Activated T-cell treated with anti-CD3 and anti-CD28 coated beads, Interleukin-2, amount 50 U/mL, for 72 hours (primary cell): ENCODE measurements at places on chromosomes 5 and 9.
A peak's percentile ranks its signal among the peaks of the same experiment; 100 is the strongest.

DNA sequence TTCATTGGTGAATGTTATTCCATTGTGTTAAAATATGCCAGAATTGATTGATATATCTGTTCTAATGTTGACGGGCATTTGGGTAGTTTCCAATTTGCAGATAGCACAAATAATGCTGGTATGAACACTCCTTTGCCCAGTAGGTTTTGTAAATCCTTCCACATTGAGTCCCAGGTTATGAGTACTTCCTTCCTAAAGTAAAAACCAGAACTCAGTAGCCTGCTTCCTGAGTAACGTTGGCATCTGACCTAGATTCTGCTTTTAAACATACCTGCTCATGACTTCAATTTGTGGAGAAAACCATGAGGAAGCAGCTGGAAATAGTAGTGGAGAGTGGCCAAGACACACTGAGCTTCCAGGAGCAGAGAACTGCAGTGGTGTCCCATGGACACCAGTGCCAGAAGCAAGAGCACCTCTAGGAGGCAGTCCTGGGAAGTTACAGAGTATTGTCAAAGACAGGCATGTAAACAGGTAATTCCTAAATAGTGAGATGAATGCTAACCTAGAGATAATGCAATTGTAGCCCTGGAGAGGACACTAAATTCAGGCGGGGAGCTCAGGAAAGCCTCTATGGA, 24.3 kb upstream of the RASGRF2 start:
- no peak for DNase-seq

DNA sequence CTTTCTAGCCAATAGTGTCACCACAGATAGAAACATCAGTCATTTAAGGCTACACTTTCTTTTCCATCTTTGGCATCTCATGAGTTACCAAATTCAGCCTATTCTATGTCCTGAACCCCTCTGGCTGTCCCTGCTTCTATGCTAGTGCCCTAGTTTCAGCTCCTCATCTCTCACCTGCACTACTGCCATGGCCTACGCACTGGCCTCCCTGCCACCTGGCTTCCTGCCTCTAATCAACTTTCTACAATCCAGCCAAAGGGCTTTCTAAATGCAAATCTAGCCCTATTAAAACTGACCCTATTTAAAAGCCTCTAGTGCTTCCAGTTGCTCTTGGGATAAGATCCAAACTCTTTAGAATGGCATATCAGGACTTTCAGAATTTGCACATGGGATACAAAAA, 482.9 kb downstream of the TMEM38B start:
- no peak for DNase-seq

- DNase-seq: no peak
These were observed 87.6 kb upstream of the PLCXD3 start for GRCh38 chr5:41598011-41598410.

DNA sequence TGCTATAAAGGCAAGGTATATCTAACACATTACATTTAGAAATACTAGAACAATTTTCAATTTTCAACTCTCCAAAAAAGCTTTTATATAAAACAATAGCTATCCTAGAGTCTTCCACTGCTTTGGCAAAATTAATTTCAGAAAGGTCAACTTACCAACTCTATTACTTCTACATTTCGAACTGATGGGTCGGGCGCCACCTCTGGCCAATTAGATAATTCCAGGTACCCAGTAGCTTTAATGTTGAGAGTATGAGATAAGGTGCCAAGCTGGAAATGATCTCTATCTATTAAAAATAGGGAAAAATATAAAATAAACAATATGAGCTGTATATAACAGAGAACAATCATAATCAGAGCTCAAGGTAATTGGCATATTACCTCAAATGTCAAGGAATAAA, 166.6 kb downstream of the AP3B1 start:
- DNase-seq: no peak

DNA sequence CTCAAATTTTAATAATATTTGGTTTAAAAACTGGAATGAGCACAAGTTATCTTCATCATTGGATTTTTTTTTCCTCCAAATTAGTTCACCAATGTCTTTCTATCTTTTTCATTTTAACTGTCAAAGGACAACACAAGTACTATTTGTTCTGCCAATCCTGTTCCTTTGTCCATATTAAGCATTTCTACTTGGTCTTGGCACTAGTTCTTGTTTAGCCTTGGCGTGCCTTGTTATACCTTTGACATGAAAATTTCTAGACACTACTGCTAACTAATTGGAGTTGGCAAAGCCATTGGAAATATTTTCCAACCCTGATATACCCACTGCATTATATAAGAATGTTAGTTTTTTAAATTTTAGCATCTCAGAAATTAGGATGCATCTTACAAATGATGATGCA, 3.8 kb downstream of the SPINK6 start:
- no peak for DNase-seq

- DNase-seq: peak; percentile 18
These were observed 23.2 kb upstream of the PTGS1 start for GRCh38 chr9:122347348-122348287.

DNA sequence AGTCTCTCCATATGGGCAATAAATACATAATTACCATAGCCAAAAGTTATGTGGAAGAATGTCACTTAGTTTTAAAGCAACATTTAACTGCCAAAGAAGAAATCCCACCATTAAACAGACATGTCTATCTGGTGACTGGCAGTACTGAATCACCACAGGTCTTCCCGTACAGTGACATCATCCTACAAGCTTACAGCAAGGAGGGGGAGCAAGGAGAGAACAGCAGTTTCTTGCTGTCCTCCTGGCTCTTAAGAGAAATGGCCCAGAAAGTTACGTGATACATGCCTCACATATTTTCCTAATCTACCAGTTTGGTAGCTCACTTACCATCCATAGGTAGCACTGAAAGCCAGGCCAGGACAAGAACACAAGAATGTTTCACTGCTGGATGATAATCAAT, 671.0 kb downstream of the DMRTA1 start:
- no peak for DNase-seq
